Mammary epithelial cell (primary cell): ENCODE measurements at places on chromosomes 2 and 18. TPM values are rescaled to one million over a fixed set of nuclear protein-coding genes. Genes with fewer than 3 reads are reported as not detected.

Gene MROH2A
- not detected in 2 replicates for total RNA-seq

Gene SOX11
- not detected for total RNA-seq

Gene HRH4
- not detected in 2 replicates for total RNA-seq

Gene TRAK2
- 28.7 TPM for total RNA-seq

Gene ASB18
- total RNA-seq: not detected in 2 replicates

Gene ABCG5
- not detected for total RNA-seq

Gene REG1B
- total RNA-seq: not detected in 2 replicates

Gene LHCGR
- not detected for total RNA-seq
